ENCODE measurements at places on chromosomes 6 and 20. TPM values are rescaled to one million over a fixed set of nuclear protein-coding genes. Genes with fewer than 3 reads are reported as not detected.

SS18L1 gene
- total RNA-seq: 23.3 TPM

RSPH9 gene
- total RNA-seq: not detected

VTA1 gene
- total RNA-seq: 45.7 TPM

- H3K36me3 ChIP-seq: no peaks in the 10 kb centered on the region
- no peak overlapping the region for H3K4me3 ChIP-seq
- no peak for DNase-seq
- H3K27me3 ChIP-seq: no peaks in the 10 kb centered on the region
Measured at GRCh38 chr6:72250664-72251063, 364.3 kb downstream of the RIMS1 start.

WDR27 gene
- total RNA-seq: 39.6 TPM

GRCh38 chr6:135114355-135115145 is 59.9 kb upstream of the HBS1L start:
- H3K4me3 ChIP-seq: peak overlapping the region; percentile 62
- peaks cover 14% of the 10 kb centered on the region for H3K36me3 ChIP-seq
- peak overlapping the region; percentile 81 for H3K27ac ChIP-seq

- H3K27ac ChIP-seq: no peak overlapping the region
- H3K4me1 ChIP-seq: no peaks in the 10 kb centered on the region
- no peaks in the 10 kb centered on the region for H3K36me3 ChIP-seq
- no peak for DNase-seq
- H3K27me3 ChIP-seq: peaks cover 34% of the 10 kb centered on the region
Measured at GRCh38 chr20:2408111-2408510, 27.4 kb downstream of the TGM6 start.

KCNK16 gene
- not detected for total RNA-seq
